ENCODE measurements at places on chromosomes 1 and 21.

DNA sequence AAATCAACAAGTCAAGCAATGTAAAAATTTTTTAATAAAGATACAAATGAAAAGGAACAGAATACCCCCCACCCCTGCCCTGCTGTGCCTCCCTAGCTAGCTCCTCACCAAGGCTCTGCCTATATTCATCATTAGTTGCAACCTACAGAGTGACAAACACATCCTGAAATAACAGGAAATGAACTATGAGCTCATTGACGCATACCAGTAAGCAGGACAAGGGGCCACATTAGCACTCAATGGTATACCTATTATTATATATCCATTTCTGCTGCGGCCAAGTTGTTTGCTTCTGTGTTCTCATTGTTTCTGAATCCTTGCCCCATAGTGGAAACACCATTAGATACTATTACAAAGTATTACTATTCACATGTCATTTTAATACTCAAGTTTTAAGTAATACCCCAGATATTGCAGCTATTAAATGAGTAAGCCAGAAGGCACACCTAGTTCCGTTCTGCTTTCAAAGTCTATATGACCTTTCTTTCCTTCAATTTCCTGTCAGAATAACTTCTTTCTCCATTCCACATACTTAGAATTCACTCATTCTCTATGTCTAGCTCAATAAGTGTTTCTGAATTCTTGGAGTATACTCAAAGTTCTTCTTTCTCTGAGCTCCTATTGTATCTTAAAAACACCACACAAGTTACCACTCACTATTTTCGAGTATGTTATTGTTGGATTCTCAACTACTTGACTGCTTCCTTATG, 1214.9 kb downstream of the PLA2G4A start:
- no peak for DNase-seq

DNA sequence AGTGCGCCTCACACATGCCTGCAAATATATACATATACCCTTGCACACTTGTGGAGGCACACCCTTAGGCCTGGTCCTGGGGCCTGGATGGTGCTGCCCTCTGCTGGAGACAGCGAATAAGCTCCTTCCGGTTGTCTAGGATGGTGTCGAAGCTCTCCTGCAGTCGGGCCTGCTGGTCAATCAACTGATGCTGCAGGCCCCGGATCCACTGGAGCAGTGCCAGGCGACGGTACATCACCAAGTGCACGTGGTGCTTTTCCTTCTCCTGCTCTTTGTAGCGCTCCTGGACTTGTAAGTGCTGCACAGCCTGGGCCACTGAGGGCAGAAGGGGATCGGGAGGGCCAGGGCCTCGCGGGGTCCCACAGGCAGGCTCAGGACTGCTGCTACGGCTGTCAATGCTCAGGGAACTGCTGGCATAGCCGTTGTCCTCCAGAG, 3.1 kb downstream of the C1orf216 start:
- DNase-seq = peak; percentile 66

GRCh38 chr1:172146141-172146850, 274.2 kb upstream of the C1orf105 start:
- peak; percentile 41 for DNase-seq

- DNase-seq = no peak
Observed at GRCh38 chr1:8378981-8379470, 61.1 kb downstream of the SLC45A1 start.

- DNase-seq = no peak
Observed at GRCh38 chr1:163440090-163440489, 118.3 kb downstream of the NUF2 start.

GRCh38 chr1:111511370-111511769, 7.9 kb upstream of the ADORA3 start:
- DNase-seq = no peak

- DNase-seq = no peak
Observed at GRCh38 chr1:106912131-106912530, 144.3 kb upstream of the PRMT6 start.

DNA sequence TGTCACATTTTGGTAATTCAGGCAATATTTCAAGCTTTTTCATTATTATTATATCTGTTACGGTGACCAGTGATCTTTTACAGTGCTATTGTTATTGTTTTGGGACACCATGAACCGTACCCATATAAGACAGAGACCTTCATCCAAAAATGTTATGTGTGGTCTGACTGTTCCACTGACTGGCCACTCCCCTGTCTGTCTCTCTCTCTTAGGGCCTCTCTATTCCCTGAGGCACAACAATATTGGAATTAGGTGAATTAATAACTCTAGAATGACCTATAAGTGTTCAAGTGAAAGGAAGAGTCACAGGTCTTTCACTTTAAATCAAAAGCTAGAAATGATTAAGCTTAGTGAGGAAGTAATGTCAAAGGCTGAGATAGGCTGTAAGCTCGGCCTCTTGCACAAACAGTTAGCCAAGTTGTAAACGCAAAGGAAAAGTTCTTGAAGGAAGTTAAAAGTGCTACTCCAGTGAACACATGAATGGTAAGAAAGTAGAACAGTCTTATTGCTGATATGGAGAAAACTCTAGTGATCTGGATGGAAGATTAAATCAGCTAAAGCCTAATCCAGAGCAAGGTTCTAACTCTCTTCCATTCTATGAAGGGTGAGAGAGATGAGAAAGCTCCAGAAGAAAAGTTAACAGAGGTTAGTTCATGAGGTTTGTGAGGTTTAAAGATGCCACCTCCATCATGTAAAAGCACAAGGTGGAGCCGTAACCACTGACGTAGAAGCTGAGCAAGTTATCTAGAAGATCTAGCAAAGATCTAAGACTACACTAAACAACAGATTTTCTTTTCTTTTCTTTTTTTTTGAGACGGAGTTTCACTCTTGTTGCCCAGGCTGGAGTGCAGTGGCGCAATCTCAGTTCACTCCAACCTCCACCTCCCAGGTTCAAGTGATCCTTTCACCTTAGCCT, 19.7 kb upstream of the DIPK1A start:
- no peak for DNase-seq

- DNase-seq = no peak
Observed at GRCh38 chr1:154717528-154717924, 109.5 kb upstream of the ADAR start.

DNA sequence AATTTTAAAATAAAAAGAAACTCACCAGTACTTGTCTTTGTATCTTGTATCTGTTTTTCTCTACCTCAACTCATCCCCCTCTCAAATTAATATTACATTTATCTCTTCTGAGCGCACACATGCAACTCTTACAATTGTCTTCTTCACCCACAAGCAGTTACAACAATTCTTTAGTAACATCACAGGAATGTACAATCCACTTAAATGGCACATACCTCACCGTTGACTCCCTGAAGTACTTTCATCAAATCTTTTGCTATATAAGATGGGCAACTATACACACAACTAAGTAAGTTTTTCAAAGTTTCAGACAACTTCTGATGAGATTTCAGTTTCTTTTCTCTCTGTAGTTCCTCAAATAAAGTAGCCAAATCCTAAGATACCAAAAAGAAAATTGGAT, 28.3 kb downstream of the HEATR1 start:
- peak; percentile 54 for DNase-seq

- peak; percentile 93 for DNase-seq
Observed at GRCh38 chr1:59730759-59731478, 83.8 kb upstream of the HOOK1 start.
